Left lobe of liver (tissue), 2 donors: ENCODE measurements at places on chromosomes 1 and 21. TPM values are rescaled to one million over a fixed set of nuclear protein-coding genes. Genes with fewer than 3 reads are reported as not detected.

The INKA2 gene
- total RNA-seq = 1.1 TPM

The TAS1R3 gene
- 0.30 TPM for total RNA-seq

GRCh38 chr1:89770391-89770790 lies 50.4 kb upstream of the LRRC8D start:
- DNase-seq = no peak

The SMIM34 gene
- not detected for total RNA-seq

The DENND2C gene
- 4.7 TPM for total RNA-seq

The CRP gene
- total RNA-seq = 3,370 TPM

The CHIT1 gene
- total RNA-seq = 0.28 TPM

The DYNLT5 gene
- 0.28 TPM for total RNA-seq

GRCh38 chr1:28326515-28326914 lies 2.3 kb upstream of the MED18 start:
- DNase-seq = no peak

- no peak for DNase-seq
Observed at GRCh38 chr1:62800825-62801306, 16.9 kb downstream of the ATG4C start.

GRCh38 chr1:25914074-25914995 lies 8.1 kb upstream of the STMN1 start:
- no peak for DNase-seq

GRCh38 chr1:78911956-78912880 lies 94.3 kb downstream of the ADGRL4 start:
- no peak for DNase-seq

- no peak for DNase-seq
Observed at GRCh38 chr1:108691128-108691941, 775 bp upstream of the PRPF38B start.

DNA sequence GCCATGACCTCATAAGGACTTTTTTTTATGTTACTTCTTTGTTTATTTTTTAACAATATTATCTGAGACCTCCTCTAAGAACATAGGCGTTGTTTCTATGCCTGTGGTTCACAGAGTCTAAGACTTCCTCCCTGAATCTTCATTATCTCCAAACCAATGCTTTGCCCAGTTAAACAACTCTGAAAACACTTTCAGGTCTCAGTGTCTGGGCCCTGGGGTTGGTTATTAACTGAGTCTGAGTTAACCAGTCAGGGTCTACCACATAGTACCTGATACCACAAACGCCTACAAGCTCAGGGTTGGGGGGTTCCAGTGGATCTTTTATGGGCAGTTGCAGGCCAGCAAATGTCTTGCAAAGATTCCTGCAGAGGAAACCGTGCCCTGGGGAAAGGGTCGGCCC lies 138.2 kb downstream of the AJAP1 start:
- DNase-seq = no peak

The TNFRSF4 gene
- 0.38 TPM for total RNA-seq

GRCh38 chr1:13590486-13590885 lies 6.9 kb downstream of the PDPN start:
- DNase-seq = no peak

DNA sequence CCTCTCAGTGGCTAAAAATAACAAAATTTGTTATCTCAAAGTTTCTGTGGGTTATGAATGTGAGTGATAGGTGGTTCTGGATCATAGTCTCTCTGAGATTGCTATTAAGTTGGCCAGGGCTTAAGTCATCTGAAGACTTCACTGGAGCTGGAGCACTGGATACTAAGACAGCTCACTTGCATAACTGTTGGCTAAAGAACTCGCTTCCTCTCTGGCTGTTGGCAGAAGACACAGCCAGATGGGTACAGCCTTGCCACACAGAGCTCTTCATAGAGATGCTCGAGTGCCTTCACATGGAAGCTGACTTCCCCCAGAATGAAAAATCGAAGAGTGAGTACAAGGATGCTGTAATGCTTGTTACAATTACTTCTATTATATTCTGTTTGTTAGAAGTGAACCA lies 333.8 kb downstream of the ZP4 start:
- no peak for DNase-seq

DNA sequence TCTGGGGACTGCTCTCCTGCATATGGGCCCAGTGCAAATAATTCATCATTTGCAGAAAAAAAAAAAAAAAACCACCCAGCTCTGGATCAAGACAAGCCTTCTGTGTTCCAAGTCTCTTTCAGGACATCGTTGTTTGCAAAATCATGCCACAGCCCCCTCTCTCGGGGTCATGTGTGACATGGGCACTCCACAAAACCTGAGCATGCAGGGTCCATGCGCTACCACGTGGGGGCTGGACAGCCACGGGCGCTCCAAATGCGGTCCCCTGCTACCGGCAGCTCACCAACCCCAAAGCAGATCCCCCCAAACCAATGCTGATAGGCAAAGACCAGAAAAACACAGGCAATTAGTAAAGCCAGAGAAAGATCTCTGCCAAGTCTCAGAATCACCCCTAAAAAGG lies 17.6 kb downstream of the NPHP4 start:
- DNase-seq = no peak

The SYT14 gene
- 0.03 TPM for total RNA-seq

The DENND2D gene
- total RNA-seq = 14.9 TPM

DNA sequence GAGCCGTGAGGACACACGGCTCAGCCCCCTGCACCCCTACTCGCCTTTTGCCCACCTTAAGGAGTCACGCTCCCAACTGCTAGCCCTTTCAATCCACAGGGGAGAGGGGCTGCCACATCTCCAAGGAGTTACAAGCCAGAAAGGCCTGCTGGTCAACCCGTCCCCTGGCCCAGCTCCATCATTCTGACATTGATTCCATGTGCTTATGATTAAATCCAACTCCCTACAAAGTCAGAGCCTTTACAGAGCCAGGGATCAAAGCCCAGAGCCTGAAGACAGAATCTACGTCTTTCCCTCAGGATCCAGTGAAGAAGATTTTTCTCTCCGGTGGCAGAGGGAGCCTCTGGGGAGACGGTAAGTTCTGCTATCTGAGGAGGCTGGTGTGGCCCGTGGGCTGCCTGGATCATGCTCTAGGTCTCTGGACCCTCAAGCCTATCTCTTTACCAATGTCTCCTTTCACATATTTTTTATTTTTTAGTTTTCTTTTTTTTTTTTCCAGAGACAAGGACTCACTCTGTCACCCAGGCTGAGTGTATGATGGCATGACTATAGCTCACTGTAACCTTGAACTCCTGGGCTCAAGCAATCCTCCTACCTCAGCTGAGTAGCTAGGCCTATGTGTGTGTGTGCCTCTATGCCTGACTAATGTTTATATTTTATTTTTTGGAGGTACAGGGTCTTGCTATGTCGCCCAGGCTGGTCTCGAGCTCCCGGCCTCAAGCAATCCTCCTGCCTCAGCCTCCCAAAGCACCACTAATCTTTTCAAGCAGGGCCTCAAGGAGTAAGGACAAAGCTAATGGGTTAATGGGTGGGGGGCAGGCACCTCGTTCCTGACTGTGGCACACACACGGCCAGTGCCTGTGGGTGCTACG lies 61.3 kb downstream of the SLC66A1 start:
- no peak for DNase-seq

- no peak for DNase-seq
Observed at GRCh38 chr1:111334169-111334568, 43.5 kb downstream of the CHIA start.

DNA sequence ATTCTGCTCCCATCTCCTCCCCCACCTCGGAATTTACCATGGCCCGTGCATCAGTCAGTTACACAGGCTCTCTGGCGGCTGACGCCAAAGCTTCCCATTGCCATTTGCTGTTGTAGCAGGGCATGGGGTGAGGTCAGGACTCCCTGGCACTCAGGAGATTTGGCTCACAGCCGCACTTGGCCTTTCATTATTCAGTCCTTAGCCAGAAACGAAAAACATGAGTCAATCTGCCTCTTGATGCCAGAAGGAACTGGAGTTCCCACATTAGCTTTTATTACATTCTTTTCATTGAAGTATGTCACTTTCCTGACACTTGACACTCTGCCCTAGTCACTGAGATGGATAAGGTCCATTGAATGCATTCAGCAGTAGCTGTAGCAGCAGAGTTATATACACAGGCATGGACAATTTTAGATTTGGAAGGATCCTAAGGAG lies 260.6 kb downstream of the CACNA1E start:
- DNase-seq = no peak

The APOBEC4 gene
- total RNA-seq = not detected

DNA sequence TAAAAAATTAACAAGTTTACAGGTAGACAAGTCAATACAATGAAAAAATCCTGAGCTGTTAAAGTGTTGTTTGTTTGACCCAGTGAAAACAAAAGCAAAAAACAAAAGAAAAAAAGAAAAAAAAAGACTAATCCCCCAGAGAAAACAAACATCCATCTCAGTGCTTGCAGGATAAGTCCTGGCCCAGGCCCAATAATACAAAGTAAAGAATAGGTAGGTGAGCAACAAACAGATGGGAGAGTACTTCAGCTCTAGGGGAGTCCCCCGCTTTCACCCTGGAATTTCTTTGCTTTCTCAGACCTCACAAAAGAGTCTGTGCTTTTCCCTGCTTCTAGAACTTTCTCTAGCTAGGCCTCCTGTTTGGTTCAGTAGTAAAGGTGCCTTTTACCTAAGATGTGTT lies 70.3 kb downstream of the ABCA4 start:
- no peak for DNase-seq
